ENCODE measurements at places on chromosomes 7 and 10.

- no peak for DNase-seq
Observed at GRCh38 chr7:8154272-8154671, 107.7 kb downstream of the ICA1 start.

DNA sequence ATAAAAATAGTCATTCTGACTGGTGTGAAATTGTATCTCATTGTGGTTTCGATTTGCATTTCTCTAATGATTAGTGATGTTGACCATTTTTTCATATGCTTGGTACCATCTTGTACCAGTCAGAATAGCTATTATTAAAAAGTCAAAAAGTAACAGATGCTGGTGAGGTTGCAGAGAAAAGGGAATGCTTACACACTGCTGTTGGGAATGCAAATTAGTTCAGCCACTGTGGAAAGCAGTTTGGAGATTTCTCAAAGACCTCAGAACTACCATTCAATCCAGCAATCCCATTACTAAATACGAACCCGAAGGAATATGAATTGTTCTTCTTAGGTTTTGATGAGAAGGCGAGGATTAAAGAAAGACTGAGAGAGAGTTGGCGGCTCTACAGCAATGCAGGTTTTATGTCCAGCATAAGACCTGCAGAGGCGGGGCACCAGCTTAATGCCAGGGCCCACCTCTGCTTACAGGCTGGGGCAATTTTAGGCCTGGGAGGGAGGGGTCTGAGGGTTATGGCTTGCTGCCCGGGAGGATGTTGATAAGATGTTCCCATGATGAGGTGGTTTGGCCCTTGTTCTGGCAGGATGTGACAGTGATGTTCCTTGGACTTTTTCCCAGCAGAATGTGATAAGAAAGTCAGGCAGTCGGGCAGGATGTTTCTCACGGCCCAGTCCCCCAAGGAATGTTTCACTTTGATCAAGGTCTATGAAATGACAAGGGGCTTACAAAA lies 74.4 kb downstream of the MEST start:
- DNase-seq, result no peak

DNA sequence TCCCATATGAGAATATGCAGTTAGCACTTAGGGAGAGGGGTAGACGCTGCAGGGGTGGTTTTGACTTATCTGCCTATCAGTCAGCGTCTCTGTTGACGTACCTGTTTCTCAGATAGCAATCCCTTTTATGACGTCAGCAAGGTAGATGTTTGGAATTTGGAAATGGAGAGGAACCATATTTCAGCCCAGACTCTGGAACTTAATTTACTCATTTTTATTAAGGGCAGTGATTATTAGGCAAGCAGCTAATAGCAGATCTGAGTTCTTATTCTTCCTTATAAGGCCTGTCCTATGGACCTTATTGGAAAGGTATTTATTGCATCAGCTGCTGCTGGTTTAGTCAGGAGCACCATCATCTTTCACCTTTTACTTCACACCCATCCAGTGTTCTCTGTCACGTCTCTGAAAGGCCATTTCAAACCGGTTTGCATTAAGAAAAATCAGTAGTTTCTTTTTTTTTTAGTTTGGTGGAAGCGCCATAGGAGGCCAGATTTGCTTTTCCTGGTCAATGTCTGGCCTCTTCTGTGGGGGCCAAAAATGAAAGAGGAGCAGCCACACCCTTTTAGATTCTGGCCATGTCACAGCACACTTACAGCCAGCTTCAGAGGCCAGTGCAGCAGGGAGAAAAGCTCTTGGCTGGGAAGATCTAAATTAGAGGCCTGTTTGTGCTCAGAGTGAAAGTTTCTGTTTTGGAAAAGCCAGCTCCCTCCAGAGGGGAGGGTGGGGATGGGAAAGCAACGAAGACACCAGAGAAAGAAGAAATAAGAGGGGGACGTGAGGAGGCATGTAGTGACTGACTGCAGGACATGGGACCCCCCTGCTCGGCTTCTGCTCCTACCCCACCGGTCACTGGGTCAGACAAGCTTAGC lies 146.3 kb downstream of the TCF7L2 start:
- no peak for DNase-seq

DNA sequence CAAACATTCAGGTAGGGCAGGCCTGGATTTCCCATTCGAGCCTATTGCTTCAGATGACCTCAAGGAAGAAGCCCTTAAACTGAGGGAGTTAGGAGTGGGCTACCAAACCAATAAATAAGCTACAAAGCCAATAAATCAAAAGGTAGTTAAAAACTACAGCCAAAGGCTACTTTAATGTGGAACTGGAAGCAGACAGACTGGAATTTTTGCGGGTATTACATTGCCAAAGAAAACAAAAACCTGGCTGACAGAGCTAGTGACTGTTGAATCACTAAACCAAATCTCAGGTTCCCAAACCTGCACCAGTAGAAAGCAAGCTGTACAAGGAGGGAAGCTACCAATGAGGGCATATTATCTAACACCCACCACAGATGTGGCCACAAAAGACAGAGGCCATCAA lies 315.6 kb downstream of the GRM8 start:
- DNase-seq, result no peak

DNA sequence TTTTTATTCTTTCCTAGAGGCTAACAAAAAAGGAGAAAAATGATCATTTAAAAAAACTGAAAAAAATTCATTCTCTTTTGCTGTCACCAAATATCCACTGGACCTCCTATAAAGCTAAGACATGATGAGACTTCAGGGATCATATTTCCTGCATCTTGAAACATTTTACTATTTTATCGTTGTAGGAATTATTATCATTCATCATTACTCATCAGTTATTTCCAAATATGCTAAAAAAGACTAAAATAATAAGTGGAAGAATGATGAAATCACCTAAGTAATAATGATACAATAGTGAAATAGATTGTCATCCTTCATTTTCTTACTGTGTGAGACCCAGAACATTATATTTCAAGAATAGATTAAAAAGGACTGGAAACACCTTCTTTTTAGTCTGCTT lies 28.3 kb downstream of the TAF3 start:
- no peak for DNase-seq

DNA sequence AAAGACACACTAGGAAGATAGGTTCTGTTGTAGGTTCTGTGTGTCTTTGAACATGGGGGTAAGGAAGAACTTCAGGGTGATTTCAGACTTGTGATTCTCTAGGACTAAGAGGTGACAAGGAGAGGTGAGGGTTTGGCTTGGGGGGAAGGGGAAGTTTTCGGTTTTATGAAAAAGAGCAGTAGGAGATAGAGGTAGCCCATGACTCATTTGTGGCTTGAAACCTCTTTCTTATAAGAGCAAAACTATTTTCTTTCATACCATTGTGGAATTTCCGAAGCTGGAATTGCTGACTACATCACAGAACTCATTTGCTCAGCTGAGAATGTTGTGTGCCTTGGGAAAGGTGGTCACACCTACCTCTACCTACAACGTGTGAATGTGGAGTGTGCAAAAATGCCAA lies 39.6 kb upstream of the IKZF1 start:
- DNase-seq, result no peak

Measured in SW 1271 (cell line).